Osteoblast (primary cell): ENCODE measurements at places on chromosomes 11 and 22.

DNA sequence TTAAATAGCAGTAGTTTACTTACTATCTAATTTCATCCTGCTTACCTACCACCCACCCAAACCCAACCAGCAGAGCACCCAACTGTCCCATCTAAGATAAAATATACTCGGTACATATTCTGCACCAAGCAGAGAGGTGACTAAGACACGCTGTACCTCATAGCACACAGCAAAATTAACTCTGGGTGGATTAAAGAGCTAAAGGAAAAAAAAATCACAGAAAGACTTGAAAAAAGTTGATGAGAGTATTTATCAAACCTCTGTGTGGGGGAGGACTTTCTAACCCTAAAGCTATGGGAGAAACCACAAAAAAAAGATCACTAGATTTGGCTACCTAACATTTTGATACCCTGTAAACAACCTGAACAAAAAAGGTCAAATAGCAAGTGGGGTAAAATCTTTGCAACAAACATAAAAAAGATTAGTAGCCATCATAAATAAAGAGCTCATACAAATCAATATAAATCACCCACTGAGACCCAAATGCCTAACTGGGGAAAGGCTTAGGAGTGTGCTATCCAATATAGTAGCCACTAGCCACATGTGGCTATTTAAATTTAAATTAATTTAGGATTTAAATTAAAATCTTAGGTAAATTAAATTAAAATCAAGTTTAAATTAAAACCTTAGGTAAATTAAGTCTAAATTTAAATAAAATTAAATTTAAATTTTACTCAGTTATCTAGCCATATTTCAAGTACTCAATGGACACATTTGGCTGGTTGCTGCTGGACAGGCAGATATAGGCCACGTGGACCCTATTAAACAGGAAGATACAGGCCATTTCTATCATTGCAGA is 25.6 kb upstream of the CD5 start:
- no peak for DNase-seq

GRCh38 chr11:103948187-103948763 is 88.2 kb upstream of the DDI1 start:
- DNase-seq: no peak

DNA sequence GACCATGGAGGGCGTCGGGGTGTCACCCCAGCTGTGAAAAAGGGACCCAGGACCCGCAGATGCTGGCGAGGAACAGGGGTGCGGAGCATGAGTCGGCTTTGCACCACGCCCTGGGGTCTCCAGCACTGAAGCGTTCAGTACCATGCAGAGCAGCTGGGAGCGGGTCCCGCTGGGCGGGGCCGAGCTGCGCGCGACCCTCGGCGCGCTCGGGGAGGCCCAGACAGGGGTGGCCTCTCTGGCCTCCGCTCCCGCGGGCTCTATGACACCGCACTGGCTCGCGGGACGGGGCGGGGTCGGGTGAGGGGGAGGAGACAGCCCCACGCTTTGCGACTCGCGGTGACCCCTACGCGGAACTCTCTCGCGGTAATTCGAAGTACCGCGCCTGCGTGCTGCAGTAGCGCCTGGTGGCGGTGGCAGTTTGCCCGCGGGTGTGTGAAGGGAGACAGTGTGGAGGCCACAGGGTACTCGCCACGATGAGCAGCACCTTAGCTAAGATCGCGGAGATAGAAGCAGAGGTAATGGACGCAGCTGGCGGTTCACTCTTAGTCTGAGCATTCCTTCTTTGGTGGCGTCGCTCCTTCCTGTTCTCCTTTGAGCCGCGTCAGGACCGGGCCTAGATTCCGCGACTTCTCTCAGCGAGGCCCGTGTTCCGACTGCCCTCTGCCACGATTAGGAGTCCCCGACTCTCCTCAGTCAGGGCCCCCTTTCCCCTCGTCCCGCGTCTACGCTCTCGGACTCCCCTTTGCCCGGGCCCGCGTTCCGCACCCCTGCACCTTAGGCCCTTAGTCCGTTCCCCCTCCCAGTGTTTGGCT is at the start of gene DRG1:
TSS of gene DRG1 (plus strand) at position 394 of the 812 bp plus-strand sequence. CDS start at position 474, 80 bp downstream.
- DNase-seq: peak; percentile 97

GRCh38 chr11:27116684-27117083 is 76.1 kb downstream of the BBOX1 start:
- DNase-seq: no peak

DNA sequence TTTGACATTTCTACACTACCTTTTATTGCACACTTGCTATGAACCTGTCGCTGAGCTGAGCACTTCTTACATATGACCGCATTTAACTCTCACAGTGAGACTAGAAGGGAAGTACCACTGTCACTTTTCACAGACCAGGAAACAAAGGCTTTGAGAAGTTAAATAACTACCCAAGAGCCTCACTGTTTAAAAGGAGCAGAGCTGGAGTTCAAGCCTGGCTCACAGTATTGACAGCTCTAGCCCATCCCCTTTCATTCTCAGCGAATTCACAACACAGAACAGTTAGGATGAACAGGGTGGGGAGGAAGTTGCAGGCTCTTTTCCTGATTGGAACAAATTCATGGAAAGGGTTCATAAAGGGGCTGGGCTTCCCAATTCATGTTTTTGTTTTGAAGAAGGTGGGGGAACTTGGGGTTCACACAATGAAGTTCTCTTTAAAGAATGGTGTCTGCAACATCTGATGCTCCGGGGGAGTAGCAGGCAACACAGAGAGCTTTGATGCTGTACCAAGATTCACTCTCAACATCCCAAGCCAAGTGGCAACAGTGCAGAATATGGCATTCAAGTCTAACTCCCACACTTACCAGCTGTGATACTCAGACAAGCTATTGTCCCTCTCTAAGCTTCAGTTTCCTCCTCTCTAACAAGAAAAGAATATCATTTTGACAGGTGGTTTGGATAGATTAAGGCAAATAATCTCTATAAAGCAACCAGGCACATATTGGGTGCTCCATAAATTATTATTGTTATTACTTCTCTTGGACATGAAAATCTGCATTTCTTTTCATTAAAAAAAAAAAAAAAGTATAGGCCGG is 17.2 kb downstream of the SCGB1A1 start:
- no peak for DNase-seq

GRCh38 chr11:60926500-60926899 is 2.2 kb downstream of the TMEM132A start:
- DNase-seq: no peak

GRCh38 chr11:91133361-91133760 is 910.5 kb upstream of the CHORDC1 start:
- DNase-seq: no peak

DNA sequence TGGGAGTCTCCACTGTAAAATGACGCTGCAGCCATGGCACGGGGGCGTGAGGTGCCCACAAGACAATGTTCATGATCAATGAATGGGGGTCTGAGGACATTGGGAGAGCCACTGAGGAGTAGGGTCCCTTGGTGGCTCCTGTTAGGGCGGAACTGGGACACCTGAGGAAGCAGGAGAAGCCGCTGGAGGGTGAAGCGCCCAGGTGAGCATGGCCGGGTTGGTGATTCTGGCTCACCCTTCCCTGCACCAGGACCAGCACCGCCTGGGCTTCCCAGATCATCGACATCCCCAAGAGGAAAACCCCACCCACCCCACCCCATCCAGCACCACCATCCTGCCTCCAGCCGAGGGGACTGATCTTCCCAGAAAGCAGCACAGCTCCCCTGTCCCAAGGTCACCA is 30.6 kb downstream of the SHANK2 start:
- no peak for DNase-seq

DNA sequence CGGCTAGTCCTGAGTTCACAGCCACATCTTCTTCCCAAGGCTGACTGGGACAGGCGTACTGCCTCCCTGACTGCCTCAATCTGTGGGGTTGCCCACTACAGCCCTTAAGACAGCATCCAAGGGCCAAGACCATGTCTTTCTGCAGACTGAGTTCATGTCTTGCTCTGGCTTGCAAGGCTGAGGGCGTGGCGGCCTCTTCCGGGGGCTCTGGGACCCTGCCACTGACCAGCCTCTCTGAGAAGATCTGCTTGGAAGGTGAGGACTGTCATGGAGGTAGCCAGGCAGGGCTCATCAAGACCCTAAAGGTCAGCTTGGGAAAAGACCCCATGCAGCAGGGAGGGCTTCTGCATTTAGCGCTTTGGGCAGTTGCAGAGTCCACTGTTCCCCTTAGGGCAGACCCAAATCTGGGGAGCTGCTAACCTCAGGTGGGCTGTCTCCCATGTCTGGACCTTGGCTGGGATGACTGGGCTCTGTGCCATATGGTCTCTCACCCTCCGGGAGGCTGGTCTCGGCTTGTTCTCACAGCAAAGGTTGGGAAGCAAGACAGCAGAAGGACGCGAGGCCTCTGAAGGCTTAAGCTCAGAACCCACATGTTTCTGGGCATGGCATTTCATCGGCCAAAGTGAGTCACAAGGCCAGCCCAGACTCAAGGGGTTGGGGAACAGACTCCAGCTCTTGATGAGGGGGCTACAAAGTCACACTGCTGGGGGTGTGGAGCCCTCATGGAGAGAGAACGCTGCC is 109.1 kb upstream of the LMO1 start:
- no peak for DNase-seq

- DNase-seq: no peak
Measured at GRCh38 chr11:30710221-30710620, 124.1 kb upstream of the MPPED2 start.

DNA sequence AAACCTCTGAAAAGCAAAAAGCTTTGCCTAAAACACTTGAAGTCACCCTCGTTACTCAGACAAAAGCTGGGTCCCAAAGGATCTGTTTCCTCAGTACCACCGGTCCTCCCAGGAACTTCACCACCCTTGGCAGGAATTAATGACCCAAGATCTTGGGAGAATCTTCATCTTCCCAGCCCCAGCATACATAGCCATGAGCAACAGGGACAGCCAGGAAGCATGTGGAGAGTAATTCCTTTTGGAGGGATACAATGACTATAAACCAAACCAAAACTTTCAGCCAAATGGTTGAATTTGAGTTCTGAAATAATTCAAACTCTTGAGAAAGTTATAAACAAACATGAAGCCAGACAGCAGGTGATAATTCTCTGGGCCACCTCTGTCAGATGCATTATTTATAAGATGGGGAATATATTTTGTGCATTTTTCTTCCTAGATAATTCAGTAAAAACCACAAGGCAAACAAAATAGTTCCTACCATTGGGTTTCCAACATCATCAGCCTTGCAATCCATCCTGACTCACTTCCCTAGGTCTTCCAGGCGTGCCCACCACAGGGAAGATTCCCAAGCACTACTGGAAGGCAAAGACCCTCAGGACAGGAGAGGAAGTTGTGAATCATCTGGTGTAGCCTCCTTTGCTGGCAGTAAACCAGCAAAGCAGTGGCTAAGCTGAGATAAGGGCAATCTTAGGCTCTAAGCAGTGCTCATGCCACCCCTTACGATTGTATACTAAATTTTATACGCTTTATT is 71.7 kb upstream of the DRD2 start:
- peak; percentile 65 for DNase-seq

- no peak for DNase-seq
Measured at GRCh38 chr11:75369560-75370255, 18.2 kb upstream of the ARRB1 start.
